ENCODE measurements at places on chromosomes 3 and 15.
A peak's percentile ranks its signal among the peaks of the same experiment; 100 is the strongest.

DNA sequence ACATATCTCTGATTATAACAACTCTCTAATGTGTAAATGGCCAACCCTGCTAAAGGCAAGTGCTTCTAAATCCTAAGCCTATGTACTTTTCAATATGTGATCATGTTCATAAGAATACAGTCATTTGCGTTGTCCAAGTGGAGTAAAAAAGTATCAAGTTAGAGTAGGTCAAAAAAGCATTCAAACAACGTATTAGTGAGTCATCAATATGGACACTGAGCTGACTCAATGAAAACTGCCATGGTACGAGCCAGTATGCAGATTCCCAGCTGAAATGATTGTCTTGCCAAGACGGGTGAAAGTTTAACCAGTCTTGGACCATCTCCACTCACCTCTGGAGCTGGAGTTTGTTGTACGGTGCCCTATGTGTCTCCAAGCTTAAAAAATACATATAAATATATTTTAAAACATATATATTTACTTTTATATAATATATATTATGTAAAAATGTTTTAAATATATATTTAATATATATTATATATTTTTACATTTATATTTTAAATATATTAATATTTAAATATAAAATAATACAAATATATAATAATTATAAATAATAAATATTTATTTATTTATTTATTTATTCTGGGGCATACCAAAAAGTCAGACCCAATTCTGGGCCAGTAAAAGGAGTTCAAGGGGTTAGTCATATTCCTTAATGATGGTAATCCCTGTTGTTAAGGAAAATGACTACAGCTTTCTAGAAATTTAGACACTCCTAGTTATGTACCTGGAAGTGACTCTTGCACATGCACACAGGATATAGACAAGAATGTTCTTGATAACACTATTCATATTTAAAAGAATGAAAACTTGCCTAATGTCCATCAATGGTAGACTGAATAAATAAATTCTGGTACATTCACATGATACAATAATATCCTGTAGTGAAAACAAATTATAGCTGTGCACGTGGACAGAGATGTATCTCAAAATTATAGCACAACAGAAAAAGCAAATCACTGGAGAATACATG is 27.2 kb downstream of the PLSCR4 start:
- no peak for DNase-seq

DNA sequence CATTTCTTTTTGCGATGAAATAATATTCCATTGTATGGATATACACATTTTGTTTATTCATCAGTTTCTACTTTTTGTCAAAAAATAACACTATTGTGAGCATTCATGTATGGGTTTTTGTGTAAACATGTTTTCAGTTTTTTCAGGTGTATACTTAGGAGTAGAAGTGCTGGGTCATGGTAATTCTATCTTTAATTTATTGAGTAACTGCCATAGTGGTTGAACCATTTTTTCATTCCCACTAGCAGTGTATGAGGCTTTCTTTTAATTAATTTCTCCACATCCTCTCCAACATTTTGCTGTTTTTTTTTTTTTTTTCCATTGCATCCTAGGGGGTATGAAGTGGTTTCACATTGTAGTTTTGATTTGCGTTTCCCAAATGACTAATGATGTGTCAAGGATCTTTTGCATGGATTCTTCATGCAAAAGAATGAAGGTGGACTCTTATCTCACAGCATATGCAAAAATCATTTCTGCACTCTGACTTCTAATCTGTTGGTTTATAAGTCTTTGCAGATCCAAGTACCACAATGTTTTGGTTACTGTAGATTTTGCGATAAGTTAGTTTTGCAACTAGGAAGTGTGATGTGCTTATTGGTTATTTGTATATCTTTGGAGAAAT is 12.6 kb downstream of the ATP2C1 start:
- no peak for DNase-seq

DNA sequence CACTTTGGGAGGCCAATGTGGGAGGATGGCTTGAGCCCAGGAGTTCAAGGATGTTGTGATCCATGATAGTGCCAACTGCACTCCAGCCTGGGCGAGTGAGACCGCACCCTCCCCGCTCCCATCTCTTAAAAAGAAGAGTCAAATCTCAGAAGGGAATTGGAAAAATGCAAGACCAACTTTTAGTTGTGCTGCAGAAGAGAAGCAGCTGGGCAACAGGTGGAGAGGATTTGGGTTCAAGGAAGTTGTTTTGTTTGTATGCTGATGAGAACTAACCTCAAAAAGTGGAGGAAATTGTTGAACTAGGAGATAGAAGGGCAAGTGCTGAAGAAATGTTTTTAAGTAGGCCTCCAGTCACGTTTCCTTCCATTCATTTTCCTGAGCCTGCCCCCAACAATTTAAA is 12.8 kb upstream of the PDCD7 start:
- DNase-seq = no peak

DNA sequence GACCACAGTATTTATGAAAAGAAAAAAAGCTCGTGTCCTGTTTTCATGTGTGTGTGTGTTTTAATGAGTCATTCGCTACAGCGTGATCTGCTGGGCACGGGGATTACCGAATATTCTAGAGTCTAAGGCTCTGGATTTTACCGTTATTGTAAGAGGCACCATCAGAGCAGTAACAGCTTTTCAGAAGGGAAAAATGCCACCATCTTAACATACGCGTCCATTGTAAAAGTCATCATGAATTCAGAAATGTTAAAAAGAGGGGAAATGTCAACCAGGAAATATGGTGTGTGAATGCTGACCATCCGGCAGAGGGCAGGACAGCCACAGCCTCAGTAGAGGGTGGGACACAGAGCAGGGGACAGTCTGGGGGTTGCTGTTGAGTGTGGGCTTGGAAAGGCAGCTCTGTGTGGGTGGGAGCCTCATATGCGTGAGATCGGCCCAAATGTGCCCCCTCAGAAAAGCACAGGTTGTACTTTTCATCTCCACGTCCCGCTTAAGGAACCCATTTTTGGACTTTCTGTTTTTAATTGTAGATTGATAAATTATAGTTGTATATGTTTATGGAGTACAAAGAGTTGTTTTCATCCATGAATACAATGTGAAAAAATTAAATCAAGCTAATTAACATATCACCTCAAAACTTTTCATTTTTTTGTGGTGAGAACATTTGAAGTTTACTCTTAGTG is 69.6 kb downstream of the ASB7 start:
- DNase-seq = no peak

DNA sequence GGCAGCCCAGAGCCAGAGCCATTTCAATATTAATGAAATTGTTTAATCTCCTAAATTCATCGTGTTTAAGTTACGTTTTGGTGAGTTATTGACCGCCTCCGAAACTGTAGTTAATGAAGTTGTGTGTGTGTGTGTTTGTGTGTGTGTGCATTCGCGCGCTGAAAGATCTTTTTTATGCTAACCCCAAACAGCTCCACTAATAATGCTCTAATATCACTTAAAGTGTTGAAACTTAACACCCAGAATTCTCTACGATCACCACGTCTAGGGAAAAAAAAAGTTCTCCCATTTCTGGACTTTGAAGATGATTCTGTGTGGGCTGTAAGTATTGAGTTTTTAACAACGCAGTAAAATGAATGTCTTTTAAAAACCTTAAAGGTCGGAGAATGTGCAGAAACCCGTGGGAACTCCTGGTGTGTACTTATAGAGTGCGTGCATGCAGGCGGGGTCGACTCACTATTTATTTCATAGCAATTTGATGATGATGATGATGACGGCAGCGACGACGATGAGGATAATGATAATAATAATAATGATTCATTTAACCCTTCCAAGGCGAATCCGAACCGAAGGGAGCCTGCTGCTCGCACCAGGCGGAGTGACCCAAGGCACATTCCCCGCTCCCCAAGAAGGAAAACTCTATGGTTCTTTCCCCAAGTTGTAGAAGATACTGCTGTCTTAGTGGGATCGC is 1.4 kb upstream of the FOXB1 start:
- DNase-seq = no peak

- DNase-seq = peak; percentile 65
Observed at GRCh38 chr3:59480486-59480995, 430.7 kb upstream of the CFAP20DC start.

DNA sequence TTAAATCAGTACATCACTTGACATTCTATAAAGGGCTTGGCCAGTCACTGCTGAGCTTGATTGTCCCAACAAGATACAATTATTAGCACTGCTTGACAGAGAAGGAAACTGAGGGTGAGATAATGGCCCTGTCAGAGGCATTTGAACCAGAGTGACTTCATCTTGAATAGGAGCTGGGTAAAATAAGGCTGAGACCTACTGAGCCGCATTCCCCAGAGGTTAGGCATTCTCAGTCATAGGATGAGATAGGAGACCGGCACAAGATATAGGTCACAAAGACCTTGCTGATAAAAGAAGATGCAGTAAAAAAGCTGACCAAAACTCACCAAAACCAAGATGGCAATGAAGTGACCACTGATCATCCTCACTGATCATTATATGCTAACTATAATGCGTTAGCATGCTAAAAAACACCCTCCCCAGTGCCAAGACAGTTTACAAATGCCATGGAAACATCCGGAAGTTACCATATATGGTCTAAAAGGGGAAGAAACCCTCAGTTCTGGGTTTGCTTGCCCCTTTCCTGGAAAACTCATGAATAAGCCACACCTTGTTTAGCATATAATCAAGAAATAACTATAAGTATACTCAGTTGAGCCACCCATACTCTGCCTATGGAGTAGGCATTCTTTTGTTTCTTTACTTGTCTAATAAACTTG is 239.1 kb upstream of the SETMAR start:
- DNase-seq = no peak

- no peak for DNase-seq
Observed at GRCh38 chr15:82943176-82943575, 9.3 kb downstream of the HOMER2 start.

- no peak for DNase-seq
Observed at GRCh38 chr3:17423786-17424536, 318.5 kb downstream of the TBC1D5 start.

- no peak for DNase-seq
Observed at GRCh38 chr3:65194047-65194714, 506.4 kb upstream of the ADAMTS9 start.

GRCh38 chr3:43082457-43082856 is 23.4 kb downstream of the POMGNT2 start:
- DNase-seq = no peak

GRCh38 chr15:22956978-22957260 is 23.2 kb downstream of the CYFIP1 start:
- no peak for DNase-seq
